NCI-H1436 treated with DMSO at 0.1 percent for 48 hours (cell line): ENCODE measurements at places on chromosomes 3 and 15.
A peak's percentile ranks its signal among the peaks of the same experiment; 100 is the strongest.

- no peak for DNase-seq
Measured at GRCh38 chr15:55253580-55253979, 36.0 kb downstream of the RAB27A start.

GRCh38 chr3:140816372-140817195 lies 125.1 kb upstream of the SLC25A36 start:
- DNase-seq: no peak

DNA sequence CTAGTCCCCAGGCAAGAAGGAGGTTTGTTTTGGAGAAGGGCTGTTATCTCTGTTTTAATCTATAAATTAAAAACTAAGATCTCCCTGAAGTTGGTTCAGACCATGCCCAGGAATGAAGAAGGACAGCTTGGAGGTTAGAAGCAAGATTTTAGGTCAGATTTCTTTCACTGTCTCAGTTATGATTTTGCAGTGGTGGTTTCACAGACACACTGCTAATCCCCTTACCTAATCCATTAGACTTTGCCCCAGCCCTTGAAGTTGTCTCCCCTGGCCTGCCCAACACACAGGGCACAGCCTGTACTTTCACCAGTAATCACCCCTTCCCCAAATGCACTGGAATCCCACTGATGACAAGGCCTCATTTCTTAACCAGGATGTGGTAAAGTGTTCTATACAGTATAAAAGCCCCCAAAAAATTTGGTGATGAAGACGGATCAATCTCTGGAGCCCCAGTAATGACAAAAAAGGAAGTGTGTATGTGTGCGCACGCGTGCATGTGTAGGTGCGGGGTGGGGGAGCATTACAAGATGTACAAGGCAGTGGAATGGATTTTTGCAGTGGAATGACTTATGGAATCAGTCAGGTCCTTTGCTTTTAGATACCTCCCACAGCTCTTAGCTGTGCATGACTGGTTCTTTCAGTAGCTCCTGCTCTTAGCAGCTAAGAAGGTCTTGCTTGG lies 73.1 kb upstream of the TERB2 start:
- DNase-seq: no peak

DNA sequence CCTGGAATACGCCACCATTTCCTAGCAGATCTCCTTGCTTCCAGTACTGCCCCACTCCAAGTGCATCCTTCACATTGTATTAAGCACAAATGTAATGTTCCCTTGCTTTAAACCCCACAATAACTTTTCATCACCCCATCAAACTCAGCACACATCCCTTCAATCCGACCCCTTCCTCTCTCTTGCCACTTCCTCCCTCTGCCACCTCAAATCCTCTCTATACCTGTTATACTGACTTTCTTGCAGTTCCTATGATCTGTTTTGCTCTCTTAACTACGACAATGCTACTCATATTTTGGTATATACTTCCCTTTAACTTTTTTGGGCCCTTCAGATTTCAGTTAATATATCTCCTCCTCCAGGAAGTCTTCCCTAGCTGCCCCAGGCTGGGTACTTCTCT lies 14.1 kb downstream of the PARL start:
- DNase-seq: no peak

DNA sequence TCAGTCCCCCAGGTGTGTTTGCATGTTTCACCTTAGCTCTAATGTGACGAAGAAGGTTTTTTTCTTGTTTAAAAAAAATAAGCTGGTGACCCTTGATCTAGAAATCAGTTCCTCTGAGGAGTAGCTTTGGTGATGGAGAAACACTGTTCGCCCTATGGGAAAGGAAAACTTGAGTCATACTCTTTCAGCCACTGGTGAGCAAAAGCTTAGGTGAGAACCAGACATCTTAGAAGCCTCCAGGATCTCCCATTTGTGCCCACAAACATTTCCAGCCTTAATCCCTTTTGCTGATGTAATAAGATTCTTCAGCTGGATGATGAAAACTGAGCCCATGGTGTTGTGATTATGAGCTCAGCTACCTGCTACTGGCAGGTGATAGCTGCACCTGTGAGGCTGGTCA lies 37.8 kb downstream of the SLC27A2 start:
- DNase-seq: no peak

DNA sequence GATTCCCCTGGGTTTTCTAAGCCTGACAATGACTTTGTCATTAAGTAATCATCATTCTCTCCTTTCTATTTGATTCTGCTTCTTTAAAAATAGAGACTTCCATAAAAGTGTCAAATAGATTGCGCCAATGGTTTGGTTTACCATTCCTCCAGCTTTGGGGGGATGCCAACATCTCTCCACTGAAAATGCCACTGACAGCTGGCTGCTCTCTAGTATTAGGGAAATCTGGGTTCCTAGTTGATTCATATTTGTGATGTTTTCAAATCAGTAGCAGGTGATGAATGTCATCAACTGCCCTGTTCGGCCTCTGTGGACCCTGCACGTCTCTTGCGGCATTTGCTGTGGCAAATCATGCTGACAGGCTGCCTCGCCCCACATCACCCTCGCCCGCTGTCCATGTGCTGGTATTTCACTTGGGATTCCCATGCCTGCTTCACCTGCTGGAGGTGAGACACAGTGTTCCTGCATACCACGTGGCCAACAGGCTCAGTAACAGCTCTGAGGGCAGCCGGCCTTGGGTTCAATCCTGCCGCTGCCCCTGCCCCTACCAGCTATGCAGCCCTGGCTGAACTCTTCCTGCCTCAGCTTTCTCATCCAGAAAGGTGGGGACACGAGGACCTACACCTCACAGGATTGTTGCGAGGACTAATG lies 28.1 kb downstream of the ZXDC start:
- DNase-seq: no peak

DNA sequence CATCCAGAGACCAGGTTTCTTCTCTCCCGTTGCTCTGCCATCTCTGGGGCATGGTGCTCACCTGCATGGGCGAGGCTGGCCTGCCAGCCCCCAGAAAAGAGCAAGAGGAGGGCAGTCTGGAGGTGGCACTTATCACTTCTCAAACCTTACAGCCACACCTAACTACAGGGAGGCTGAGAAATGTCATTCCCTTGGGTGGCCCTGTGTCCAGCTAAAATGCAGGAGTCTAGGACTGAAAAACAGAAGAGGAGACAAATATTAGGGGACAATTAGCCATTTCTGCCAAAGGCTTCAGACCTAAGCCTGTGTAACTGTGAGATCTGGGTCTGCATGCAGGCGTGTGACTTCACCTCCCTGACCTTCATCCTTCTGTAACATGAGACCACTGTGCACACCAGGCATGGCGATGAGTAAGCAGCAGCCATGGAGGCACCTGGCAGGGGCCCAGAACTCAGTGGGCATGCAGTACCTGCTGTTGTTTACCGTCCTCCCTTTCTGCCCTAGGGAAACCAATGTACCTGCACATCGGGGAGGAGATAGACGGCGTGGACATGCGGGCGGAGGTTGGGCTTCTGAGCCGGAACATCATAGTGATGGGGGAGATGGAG lies 83.4 kb downstream of the MESD start:
- DNase-seq: peak; percentile 18

DNA sequence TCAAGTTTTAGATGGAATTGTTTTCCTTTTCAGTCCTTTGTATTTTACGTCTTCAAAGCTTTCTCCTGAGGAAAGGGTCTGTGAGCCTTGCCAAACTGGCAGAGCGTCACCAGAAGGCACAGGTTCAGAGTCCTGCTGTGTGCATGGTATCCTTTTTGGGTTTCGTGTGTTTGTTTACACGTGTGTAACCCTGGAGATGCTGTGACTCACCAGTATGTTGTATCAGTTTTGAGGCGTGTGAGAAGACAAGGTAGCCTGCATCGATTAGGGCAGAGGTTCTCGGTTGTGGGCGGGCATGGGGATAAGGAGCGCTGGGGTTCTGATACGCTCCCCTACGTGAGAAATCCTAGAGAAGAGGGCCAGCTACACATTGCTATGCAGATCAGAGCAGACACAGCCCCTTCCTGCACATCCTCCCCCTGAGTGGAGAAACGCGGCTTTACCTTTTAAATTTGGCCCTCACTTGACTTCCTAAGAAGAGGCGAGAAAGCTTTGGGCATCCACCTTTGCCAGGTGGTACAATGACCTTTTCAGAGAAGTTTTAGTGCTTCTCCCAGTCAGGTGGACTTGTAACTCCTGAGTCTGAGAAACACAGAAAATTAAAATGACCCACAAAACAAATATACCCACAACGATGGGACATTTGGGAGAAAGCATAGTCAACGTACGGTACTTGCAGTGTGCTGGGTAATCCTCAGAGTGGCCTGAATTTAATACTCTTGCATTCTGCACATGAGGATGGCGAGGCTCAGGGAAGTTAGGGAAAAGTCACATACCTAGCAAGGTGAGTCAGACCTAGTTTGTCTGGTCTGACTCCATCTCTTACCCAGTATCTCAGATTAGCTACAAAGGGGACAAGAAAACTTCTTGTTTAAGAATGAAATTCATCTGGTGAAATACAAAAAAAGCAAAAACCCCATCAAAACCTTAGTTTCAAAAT lies 38.1 kb downstream of the TRAK1 start:
- DNase-seq: no peak

DNA sequence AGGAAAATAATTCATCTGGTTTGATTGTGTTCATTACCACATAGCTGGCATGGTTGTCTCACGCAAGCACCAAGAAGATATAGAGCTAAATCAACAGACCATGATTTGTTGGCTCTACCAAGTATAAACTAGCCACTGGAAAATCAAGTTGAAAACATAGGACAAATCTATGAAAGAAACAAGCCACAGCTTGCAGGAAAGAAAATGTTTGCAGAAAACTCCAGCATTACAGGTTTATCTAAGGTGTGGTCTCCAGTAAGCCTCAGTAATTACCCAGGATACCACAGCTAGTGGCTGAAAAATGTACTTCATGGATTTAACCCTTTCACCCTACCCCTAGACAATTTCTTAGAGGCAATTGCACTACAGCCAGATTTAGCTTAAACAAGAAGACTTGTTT lies 340.6 kb downstream of the SOX2 start:
- no peak for DNase-seq

GRCh38 chr15:82646250-82647044 lies 716 bp downstream of the CPEB1 start:
- DNase-seq: peak; percentile 62

GRCh38 chr3:41430391-41430790 lies 231.1 kb downstream of the CTNNB1 start:
- DNase-seq: no peak
